EH (cell line): ENCODE measurements at places on chromosomes 7 and 10.

DNA sequence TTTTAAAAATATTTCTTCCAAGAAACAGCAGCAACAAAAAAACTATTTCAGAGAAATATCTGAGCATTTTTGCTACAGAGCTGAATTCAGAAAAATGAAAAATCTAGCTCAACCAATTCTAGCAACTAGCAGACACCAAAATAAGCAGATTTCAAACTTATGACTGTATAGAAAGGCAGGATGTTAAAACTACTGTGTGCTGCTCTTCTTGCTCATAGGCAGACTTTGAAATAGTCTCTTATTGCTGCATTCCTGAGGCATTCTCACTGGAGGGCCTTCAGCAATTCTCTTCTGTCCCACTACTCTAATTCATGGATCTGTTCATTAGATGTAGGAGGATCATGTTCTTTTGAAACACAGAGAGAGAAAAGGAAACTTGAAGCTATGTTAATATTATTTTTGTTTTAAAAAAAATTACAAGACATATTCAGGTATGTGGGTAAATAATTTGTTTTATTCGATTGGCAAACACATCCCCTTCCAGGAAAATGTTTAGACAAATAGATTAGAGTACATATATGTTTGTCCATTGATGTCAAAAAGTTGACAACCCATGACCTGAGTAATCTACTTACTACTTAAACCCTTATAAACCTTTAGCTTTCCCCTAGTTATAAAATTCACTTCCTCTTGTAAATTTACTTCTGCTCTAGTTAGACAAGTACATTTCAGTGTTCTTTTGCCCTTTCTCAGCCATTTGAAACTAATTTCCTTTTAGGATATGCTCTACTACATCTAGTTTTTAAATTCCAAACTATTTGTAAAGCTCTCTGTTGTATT, 428.2 kb upstream of the POT1 start:
- DNase-seq, result peak; percentile 6

DNA sequence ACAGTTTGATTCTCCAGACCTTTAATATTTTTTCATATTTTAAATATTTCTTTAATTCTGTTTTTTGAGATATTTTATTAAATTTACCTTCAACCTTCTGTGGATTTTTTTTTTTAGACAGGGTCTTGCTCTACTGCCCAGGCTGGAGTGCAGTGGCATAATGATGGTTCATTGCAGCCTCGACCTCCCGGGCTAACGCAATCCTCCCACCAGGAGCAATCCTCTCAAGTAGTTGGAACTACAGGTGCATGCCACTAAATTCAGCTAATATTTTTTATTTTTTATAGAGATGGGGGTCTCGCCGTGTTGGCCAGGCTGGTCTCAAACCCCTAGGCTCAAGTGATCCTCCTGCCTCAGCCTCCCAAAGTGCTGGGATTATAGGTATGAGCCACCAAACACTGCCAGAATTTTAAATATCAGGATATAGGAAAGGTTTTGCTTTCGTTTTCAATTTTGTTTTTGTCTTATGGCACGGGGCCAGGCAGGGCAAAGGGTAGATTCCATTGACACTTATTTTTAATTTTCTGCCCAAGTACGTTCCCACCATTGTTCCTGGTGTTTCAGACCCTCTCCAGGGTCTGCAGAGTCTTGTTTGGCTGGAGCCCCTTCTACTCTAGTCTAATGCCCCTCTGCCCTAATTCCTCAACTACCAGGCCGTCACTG, 1.2 kb downstream of the TACC2 start:
- no peak for DNase-seq

DNA sequence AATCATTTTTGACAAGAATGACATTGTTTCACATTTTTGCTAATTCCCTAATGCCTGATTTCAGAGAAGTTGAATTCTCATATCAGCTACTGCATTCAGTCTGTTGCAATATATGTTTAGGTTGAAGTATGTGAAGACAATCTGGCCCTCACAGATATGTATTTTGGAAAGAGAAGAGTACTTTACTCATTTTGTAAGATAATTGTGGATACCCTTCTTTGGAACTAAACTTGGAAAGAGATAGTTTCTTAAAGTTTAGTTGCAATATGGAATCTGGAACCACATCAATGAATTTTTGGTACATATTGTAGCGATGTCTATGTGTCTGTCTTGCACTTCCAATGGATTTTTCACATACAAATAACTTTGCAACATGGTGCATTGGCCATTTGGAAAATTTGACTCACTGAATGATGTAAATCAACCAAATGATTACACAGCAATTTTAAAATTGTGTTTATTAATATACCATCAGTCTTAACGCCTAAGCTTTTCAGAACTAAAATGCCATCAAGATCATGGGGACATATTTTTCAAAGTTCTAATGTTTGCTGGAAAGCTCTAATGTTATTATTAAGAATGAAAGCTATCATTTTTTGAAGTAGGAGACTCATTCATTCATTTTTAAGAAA, 39.3 kb upstream of the TMEM26 start:
- DNase-seq, result no peak

GRCh38 chr7:85001495-85002345, 185.1 kb downstream of the SEMA3D start:
- no peak for DNase-seq

GRCh38 chr7:114919587-114919986, 2.3 kb upstream of the MDFIC start:
- DNase-seq, result no peak

- peak; percentile 72 for DNase-seq
Observed at GRCh38 chr10:73950155-73950948, 39.4 kb downstream of the PLAU start.

DNA sequence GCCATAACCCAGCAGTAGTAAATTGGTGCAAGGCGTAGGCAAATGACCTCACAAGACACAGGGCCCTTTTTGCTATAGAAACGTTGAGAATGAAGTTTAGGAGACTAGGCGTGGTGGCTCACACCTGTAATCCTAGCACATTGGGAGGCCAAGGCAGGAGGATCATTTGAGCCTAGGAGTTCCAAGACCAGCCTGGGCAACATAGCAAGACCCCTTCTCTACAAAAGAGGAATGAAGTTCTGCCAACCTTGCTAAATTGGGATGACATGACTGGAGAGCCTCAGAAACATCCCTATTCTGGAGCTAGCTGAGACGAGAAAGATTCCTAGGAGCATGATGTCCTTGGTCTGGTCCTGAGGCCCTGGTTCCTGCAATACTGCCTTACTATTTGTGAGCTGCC, 20.6 kb downstream of the CDK1 start:
- no peak for DNase-seq

- peak; percentile 72 for DNase-seq
Observed at GRCh38 chr7:23261843-23262452, 15.4 kb downstream of the GPNMB start.

- no peak for DNase-seq
Observed at GRCh38 chr10:68251151-68251550, 19.2 kb upstream of the ATOH7 start.

DNA sequence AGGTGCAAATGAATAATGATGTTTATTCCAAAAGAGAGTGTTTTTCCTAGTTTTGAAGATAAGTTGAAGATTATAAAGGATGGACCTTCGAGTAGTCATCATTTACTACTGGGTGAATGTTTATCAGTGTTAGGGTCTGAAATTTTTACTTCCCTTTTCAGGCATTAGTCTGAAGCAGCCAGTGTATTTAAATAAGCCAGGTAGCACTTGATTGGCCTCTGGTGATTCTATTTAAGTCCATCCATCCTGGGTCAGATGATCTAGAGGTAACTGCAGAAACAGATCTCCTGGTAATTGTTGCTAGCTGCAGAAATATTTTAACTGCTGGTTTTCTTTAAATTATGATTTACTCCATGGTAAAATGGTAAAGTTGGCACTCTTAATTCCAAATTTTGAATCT, 34.1 kb upstream of the AGR2 start:
- no peak for DNase-seq

DNA sequence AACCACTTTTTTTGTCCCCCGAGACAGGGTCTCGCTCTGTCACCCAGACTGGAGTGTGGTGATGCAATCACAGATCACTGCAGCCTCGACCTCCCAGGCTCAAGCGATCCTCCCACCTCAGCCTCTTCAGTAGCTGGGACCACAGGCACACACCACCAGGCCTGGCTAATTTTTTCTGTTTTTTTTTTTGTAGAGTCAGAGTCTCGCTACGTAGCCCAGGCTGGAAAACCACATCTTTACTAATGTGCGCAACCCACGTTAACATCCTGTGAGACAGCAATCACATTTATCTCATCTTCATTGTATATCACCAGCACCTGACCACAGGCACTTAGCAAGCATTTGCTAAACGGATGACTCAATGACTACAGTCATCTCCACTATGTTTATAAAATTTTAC, 77.8 kb upstream of the ATP6V0A4 start:
- peak; percentile 89 for DNase-seq

GRCh38 chr10:88849234-88849633, 2.4 kb downstream of the ANKRD22 start:
- DNase-seq, result peak; percentile 50

GRCh38 chr7:128794020-128794419, 2.3 kb downstream of the CCDC136 start:
- no peak for DNase-seq

DNA sequence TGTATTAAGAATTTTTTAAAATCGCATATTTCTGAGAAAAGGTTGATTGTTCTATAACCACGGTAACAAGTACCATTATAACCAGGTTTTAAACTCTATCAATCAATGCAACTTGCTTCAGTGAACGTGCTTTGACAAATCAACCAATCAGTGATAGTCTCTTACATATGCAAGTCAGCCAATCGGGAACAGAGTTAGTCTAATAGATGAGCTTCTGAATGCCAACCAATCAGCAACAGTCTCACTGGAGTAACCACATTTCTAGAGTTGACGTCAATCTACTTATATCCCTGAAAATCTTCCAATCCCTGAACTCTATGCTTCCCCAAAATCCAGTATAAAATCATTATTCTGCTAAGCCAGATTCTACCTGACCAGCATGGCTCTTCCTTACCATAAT, 44.7 kb upstream of the TRUB1 start:
- peak; percentile 36 for DNase-seq
